Stimulated activated memory B cell treated with anti-CD40 and anti-IgM and Interleukin-4, amounts not matched to agents 10 μg/mL and 1 μg/mL and 100 μg/mL, for 72 hours (primary cell): ENCODE measurements at places on chromosomes 2 and 18.
A peak's percentile ranks its signal among the peaks of the same experiment; 100 is the strongest.

GRCh38 chr2:132780651-132781050 is 110.6 kb upstream of the LYPD1 start:
- ATAC-seq: no peak

DNA sequence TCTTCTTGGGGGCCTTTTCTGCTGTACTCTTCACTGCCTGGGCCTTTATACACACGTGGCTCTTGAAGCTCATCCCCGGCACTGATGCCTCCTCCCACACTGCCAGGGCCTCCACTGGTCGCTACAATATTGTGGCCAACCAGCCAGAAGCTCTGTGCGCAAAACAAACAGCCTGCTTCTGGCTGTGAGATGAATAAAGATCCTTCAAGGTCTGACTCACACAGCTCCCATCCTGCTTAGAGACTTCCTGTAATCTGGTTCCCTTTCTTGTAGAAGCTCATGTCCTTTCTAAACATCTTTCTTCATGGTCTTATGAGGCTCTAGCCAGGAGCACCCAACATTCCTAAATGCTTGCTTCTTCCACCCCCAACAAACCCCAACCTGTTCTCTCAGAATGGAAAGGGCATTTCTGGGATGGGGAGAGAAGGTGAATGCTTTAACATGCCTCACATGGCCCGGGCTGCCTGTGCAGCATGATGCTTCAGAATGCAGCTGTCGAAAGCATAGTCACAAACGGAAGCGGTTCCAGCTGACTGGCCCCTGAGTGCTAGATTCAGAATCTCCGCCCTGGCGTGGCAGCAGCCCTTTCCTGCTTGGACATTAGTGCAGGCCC is 24.6 kb downstream of the NRP2 start:
- peak; percentile 99 for ATAC-seq

- ATAC-seq: no peak
Observed at GRCh38 chr2:23377771-23378170, 7.2 kb upstream of the KLHL29 start.

- no peak for ATAC-seq
Observed at GRCh38 chr2:233846387-233847247, 7.7 kb downstream of the HJURP start.

DNA sequence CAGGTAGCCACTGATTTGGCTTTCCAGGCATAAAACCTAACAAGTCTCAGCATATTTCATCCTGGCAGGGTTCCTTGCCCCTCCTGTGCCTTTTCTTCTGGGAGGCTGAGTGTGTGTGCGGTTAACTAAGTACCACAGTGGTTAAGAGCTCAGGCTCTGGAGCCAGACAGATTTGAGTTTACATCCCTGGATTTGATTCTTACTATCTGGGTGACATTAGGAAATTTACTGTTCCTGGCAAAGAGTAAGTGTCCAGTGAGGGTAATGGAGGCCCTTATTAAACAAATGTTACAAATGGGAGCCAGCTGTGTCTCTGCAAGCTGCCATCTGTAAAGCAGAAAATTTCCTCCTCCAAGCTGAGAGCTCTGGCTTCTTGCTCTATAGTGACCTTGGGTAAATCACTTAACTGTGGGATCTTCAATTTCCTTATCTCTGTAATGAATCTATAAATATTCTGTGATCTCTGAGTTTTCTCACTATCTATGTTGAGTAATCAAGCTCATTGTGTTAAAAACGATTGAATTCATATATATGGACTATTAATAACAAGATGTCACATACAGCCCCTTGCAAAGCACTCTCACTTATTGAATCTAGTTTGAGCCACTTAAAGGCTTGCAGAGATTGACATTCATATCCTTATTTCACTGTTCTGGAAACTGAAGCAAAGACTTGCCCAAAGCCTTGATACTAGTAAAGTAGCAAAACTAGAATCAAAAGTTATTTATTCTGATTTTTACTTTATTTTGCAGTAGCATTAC is 6.5 kb upstream of the COBLL1 start:
- ATAC-seq: no peak

DNA sequence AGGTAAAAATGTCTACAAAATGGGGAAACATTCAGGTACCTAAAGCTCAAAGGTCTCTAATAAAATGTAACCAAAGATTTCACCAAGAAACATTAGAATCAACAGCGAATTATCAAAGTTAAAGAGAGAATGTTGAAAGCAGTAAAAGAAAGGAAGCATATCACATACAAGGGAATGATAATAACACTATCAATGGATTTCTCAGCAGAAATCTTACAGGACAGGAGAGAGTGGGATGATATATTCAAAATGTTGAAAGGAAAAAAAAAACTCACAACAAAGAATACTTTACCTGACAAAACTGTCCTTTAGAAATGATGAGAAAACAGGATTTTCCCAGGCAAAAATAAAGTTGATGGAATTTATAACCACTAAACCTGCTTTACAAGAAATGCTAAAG is 591.2 kb upstream of the POU3F3 start:
- no peak for ATAC-seq

DNA sequence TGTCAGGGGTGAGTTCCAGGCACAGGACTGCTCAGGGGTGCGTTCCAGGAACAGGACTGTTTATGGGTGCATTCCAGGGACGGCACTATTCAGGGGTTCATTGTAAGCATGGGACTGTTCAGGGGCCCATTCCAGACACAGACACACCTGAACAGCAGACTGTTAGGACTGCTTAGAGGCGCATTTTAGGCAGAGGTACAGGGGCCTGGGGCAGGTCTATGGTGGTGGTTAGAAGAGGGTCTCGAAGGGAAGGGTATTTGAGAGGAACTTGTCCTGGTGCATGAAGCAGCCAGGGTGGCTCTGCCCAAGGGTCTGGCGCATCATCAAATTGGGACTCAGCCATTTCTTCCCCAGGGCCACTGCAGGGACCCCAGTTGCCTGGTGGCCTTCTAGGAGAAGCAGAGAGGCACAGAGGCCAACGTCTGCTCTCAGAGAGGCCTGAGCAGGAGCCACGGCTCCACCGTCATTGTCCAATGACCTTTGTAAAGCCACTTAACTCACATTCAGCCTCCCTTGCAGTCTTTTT is 14.8 kb upstream of the MLPH start:
- ATAC-seq: no peak

GRCh38 chr2:191374366-191374765 is 129.2 kb downstream of the MYO1B start:
- no peak for ATAC-seq

GRCh38 chr2:45774688-45775244 is 123.3 kb downstream of the PRKCE start:
- no peak for ATAC-seq

DNA sequence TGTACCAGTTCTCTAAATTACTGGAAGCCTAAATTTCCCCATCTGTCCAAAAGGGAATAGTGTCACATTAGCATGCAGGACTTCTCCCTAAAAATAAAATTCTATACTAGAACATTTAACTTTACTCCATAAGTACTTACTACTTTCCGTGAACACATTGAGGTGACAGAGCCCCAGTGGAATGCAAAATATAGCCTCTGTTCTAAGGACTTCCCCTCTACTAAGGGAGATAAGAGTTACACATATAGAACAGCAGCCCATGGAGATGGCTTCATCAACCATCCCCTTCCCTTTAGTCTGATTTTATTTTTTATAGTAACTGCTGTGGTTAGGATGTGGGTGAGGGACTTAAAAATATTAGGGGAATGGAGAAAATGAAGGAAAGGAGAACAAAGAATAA is 68.9 kb upstream of the STPG4 start:
- ATAC-seq: no peak

- peak; percentile 100 for ATAC-seq
Observed at GRCh38 chr2:157404363-157404762, 39.5 kb downstream of the CYTIP start.

- no peak for ATAC-seq
Observed at GRCh38 chr2:37766106-37766505, 94.7 kb upstream of the CDC42EP3 start.

DNA sequence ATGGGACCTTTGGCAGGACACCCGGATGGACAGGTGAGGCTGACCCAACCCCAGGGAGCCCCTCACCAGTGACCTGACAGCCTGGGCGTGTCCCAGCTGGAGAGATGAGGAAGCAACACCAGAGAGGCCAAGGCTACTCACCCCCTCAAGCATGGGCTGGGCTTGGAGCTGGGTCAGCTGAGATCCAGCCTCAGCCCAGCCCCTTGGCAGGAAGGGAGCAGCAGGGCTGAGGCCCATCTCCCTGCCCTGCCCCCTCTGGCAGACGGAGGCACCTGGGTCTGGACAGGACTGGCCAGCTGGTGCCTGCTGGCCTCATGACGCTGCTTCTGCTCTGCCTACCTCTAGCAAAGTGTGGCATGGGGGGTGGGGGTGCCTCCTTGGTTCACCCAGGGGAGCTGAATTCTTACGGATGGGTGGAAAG is 37.8 kb downstream of the HS6ST1 start:
- ATAC-seq: no peak

GRCh38 chr2:189951791-189952535 is 110.6 kb downstream of the MSTN start:
- ATAC-seq: no peak

DNA sequence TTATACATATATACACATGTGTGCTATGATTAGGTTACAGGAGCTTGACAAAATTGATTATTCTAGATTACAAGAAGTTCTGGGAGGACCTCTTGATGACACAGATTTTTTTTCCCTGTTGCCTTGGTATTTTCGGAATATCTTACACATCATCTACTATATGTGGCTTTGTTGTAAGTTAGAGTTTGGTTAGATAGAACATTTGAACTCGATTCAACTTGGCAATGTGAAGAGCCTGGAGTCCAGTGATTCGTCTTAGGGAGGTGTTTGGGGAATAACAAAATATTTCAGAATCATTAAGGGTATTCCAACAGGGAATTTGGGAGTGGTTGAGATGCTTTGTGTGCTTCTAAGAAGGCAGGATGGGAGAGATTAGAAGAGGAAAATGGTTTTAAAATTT is 39.3 kb upstream of the EFEMP1 start:
- ATAC-seq: no peak

GRCh38 chr2:189751080-189751658 is 11.4 kb downstream of the OSGEPL1 start:
- no peak for ATAC-seq

DNA sequence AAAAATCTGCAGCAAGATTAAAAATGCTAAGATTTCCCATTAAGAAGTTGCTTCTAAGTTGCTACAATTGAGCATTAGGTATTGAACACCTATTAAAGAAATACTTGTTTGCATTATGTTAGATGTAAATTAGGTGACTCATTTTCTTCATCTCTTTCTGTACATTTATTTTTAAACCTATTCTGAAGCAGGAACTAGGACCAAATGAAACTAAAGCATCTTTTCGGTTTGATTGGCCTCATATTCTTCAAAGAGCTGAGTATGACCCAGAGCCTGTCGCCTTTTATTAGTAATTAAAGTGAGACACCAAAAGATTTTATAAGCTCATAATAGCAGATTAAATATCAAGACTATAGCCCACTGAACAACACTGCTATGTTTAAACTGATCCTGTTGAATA is 83.4 kb upstream of the ZEB2 start:
- ATAC-seq: no peak

DNA sequence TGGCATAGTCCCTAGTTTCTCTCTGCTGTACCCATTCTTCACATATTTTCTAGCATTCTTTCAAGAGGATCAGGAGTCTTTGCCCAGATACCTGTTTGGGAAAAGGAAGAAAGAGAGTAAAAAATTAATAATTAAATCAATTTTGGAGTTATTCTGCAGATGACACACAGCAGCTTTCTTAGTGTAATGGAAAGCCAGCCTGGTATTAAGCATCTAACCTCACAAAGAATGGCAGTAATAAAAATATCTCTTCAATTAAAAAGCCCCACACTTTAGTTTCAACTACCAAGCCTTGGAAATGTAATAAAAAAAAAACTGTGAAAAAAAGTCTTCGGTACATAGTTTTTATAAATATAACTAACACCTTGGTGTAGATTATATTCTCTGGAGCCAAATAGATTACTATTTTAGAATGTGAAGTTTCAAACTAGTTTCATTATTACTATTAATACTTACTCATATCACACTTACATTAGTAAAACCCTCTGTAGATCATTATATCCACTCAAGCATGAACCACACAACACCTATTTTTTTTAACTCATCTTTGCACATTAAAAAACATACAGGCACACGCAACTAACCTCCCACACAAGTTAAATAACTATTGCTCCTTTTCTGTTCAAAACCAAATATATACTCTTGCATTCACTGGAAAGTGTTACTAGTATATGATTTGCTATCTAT is 90.9 kb downstream of the GPD2 start:
- peak; percentile 87 for ATAC-seq

DNA sequence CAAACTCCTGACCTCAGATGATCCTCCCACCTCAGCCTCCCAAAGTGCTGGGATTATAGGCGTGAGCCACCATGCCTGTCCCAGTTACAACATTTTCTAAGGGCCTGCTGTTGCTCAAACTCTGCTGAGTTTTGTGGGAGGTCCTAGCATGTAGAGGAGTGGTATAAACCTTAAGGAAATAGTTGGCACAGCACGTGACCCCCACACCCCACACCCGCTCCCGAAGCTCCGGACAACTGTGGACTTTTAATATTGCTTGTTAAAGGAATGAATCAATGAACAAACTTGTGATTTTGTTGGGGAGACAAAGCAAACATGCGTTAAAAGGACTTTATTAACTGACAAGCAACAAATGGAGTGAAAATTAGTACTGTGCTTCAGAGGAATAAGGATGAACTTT is 137.8 kb upstream of the GATA6 start:
- no peak for ATAC-seq

GRCh38 chr2:129239141-129239540 is 740.3 kb upstream of the RAB6C start:
- ATAC-seq: no peak

- peak; percentile 22 for ATAC-seq
Observed at GRCh38 chr18:47175283-47175897, 774 bp downstream of the IER3IP1 start.

DNA sequence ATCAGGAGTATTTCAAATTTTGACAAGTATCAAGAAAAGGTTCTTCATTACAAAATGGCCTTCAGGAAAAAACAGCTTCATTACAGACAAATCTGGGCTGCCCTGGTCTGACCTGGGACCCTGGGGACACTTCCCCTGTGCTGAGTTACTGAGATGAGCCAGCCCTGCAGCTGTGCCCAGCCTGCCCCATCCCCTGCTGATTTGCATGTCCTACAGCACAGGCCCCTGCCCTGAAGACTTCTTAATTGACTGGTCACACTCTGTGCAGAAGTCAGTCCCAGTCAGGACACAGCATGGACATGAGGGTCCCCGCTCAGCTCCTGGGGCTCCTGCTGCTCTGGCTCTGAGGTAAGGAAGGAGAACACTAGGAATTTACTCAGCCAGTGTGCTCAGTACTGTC is 235.1 kb downstream of the ANKRD36B start:
- ATAC-seq: peak; percentile 61

DNA sequence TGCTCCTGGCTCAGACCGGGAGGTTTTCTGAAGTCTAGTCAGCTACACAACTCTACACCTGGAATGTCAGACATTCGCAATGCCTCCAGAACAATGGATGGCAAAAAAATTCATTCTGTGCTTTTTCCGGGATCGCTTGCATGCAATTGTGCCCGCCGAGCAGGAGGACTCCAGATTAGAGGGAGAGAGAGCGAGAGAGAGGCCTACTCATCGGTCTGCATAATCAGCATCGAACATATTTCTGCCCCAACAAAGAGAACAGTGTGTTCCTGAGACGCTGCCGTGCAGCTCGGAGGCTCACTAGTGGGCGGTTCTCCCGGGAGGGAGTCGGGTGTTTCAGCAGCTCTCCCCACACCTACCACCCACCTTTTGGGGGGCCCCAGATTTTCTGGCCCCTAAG is 117.1 kb downstream of the KLHL29 start:
- ATAC-seq: no peak
